Gastroesophageal sphincter (tissue), 4 donors: ENCODE measurements at places on chromosomes 6 and 20. TPM values are rescaled to one million over a fixed set of nuclear protein-coding genes. Genes with fewer than 3 reads are reported as not detected.

CYB5R4 gene
- 32.4 TPM for total RNA-seq

- peak; percentile 57 for ATAC-seq
These were observed 239.8 kb upstream of the SULF2 start for GRCh38 chr20:48025051-48025515.

DNA sequence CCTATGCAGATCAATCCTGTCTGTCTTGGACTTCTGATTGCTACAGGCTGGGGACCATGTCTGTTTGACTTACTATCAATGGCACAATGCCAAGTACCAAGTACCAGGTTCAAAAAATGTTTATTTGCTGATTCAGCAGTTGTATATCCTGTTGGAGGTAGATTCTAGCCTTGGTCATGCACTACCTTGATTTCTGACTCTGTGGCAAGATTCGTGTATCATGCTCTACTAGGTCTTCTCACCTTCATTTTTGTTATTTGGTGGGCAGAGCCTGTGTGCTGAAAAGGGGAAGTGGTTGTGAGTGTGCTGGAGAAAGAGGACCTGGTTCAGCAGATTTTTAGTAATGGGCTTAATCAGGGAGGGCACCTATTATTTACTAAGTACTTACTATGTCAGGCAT is 192.4 kb upstream of the MYLIP start:
- ATAC-seq = no peak

DNA sequence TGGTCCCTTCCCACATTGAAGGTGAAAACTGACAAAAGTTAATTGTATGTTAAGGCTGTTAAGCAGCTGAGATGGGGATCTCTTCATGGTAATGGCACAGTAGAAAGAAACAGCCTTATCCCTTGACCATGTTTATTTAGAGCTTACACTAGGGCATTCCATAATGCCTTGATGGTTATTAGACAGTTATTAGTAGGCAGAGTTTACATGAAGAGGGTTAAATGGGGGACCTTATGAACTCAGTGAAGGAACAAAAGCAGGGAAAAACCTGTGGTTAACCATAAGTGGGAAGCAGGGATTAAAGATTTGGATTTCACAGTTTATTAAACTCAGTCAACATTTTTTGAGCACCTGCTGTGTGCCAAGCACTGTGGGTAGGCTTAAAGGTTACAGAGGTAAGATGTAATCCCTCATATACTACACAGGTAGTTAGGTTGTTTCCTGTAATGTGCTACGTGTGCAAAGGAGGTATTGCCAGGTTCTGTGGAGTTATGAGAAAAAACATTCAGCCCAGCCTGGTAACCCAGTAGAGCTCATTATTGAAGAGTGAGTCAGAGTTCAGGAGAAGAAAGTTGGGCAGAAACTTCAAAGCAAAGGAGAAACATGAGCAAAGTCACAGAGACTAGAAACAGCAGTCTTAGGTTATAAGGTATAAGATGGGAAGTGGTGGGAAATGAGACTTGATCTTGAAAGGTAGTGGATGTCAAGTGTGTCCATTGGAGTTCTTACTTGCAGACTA is 32.3 kb upstream of the GNRH2 start:
- no peak for ATAC-seq

DNA sequence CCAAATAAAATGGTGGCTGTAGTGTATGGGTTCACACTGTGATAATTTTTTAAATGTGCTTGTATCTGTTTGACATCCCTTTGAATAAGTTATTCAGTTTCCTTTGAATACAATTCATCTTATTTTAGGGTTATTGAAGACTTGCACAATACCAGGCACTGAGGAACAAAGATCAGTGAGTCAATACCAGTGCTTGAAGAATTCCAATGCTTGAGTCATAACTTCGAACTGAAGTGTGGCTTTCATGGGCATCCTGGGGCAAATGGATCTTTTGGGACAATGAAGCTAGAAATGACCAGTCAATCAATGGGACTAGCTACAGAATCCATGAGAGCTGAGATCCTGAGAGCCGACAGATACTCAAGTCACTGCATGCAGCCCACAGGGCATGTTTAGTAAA is 349.9 kb upstream of the FLRT3 start:
- no peak for ATAC-seq
